ENCODE measurements at places on chromosomes 5 and 9.

DNA sequence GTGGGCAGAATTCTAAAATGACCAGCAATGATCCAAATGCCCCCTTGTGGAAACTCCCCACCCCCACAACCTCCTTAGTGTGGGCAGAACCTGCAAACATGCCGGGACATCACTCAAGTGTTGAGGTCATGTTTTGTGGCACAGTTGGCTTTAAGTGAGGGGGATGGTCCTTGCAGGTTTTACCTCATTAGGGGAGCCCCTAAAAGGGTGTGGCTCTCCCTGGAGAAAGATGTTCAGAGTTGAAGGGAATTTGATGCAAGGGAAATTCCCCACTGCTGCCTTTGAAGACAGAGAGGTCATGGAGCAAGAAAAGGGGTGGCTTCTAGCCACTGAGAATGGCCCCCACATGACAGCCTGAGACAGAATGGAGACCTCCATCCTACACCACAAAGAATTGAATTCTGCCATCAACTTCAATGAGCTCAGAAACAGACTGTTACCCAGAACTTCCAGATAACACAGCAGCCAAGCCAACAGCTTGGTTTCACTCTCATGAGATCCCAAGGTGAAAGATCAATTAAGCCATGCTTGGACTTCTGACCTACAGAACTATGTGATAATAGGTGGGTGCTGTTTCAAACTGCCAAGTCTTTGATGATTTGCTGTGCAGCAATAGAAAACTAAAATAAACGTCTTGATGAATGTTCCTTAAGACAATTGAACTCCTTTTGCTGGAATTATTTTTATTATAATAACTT lies 103.4 kb downstream of the MED10 start:
- DNase-seq, result no peak

DNA sequence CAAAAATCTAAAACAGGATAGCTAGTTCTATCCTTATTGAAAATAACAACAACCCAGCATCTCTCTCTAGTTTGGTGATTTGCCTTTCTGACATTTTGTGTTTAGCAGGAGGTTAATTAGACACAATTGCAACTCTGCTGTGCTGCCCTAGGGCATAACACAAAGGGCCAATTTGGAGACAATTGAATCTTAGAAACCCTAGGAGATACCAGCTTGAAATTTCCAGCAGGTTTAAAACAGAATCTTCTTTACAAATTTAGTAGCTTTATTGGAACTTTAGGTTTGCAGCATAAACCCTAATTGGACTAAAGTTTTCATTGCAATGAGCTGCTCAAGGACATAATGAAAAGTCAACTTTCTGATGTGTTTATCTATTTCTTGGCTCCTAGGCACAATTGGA lies 166.7 kb upstream of the FER start:
- no peak for DNase-seq

DNA sequence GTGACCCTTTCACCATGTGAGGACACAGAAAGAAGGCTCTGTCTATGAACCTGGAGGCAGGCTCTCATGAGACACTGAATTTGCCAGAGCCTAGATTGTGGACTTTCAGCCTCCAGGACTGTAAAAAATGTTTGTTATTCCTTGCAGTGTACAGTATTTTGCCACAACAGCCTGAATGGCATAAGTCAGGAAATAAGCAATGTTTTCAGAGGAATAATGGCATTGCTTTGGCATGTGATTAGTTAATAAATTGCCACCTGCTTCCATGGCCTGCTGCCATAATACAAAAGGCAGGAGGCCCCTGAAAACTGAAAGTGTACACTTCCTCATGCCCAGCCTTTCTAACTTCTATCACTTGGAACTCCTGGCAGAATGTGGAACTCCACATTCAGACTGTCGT lies 408.1 kb downstream of the GADD45G start:
- DNase-seq, result no peak

GRCh38 chr5:170393235-170393634 lies 4.1 kb upstream of the KCNMB1 start:
- no peak for DNase-seq

DNA sequence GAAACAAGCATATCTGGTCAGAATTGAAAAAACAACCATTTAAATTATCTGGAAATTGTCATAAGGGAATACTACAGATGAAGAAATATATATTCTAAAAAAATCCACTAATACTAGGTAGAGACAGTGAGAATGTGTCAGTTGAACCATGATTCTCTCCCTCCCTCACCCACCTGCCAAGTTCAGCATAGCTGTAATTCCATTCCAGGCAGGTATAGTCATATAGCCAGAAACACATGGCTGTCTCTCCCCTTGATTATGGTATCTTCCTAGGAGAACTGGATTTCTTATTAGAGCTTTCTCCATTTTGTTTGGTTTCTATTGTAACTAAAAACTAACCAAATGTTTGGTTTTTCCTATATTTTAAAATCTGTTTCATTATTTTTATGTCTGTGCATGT lies 509.2 kb downstream of the CDH10 start:
- no peak for DNase-seq

GRCh38 chr9:135095470-135096407 lies 8.3 kb downstream of the OLFM1 start:
- no peak for DNase-seq
